Stimulated activated naive CD8-positive, alpha-beta T cell treated with anti-CD3 and anti-CD28 coated beads, Interleukin-15, Interleukin-2, amounts not matched to agents 100 U/mL and 50 U/mL, for 24 hours (primary cell): ENCODE measurements at places on chromosomes 3 and 15.

- DNase-seq: no peak
These were observed 62.6 kb downstream of the AKAP13 start for GRCh38 chr15:85443046-85443445.

- no peak for DNase-seq
These were observed 37.8 kb upstream of the HCLS1 start for GRCh38 chr3:121698476-121698875.

DNA sequence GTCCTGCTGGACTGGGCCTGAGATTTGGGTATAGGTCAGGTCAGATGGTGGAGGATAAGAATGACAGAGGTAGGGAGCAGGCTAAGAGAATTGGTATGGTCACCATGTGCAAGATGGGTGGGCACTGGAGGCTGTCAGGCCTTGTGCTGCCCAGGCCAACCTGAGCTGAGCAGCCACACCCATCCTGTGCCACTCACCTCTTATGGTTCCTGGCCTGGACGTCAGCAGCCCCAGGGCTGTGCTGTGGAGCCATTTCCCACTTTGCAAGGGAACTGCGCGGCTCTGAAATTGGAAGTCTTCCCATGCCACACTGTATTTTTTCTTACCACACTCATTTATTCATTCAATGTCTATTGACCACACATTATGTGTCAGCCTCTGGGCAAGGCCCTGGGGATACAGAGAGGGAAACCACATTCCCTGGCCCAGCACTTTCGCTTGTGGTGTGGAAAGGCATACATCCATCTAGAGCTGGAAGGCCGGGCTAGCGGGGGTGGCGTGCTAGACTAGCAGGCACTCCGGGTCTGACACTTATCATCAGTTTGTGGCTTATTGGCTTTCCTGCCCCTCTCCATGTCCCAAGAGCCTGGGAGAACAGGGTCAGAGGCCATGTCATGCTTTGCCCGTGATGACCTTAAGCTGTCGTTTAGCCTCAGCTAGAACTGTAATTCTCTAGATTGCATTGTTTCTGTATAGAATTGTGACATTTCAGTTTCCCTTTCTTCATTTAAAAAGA lies 51.1 kb upstream of the POLG start:
- no peak for DNase-seq

DNA sequence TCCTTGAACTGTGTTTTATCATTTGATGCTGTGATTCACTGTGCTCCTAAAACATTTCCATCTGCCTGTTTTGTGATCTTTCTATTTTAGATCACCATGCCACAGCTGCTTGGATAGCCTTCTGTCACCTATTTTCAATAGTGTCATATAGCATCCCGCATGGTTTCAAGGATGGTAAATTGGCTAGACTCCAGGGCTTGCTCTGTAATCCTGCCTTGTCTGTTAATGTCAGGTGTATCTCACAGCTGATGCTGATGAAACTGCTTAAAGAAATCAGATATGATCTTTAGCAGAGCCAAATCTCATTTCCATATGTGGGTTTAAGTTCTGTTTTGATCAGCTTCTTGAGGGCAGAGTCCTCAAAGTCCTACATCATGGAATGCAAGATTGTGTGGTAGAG lies 182.2 kb downstream of the UBE2E2 start:
- DNase-seq: no peak

- DNase-seq: no peak
These were observed 560.8 kb downstream of the FOXP1 start for GRCh38 chr3:71022551-71023335.

DNA sequence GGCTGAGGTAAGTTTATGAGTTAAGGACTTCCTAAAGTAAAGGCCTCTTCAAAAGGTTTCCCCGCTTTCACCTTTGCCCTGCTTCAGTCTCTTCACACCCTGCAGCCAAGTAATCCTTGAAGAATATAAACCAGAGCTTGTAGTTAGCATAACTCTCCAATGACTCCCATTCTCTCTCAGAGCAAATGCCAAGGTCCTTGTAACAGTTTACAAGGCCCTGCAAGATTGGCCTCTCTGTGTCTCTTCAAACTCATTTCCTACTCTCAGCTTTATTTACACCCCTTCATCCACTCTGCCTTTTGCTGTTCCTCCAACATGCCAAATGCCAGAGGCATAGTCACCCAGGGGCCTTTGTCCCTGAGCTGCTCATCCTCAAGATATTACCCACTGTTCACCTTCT lies 60.5 kb upstream of the MME start:
- no peak for DNase-seq

DNA sequence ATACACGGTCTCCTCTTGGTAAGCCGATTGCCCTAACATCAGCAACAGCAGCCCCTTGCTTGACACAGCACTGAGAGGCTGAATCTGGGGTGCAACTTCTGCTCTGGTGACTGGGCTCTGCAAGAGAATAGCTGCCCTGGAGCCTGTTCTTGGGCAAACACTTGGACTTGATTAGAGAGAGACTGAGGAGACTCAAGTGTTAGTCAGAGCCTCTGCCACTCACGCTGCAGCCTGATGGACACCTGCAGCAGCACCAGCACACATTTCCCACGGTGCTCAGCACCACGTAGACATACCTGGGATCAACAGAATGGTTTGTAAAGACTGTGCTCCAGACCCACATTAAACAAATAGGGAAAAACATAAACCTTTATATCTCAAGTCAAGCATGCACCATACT lies 35.8 kb upstream of the UMPS start:
- no peak for DNase-seq

DNA sequence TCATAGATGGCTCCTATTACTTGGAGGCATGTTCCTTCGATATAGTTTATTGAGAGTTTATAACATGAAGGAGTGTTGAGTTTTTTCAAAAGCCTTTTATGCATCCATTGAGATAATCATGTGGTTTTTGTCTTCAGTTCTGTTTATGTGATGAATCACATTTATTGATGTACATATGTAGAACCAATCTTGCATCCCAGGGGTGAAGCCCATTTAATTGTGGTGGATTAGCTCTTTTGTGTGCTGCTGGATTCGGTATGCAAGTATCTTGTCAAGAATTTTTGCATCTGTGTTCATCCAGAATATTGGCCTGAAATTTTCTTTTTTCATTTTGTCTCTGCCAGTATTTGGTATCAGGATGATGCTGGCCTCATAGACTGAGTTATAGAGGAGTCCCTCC lies 81.0 kb downstream of the NAALADL2 start:
- no peak for DNase-seq

- no peak for DNase-seq
These were observed 129.4 kb downstream of the LRIG1 start for GRCh38 chr3:66371432-66371831.

DNA sequence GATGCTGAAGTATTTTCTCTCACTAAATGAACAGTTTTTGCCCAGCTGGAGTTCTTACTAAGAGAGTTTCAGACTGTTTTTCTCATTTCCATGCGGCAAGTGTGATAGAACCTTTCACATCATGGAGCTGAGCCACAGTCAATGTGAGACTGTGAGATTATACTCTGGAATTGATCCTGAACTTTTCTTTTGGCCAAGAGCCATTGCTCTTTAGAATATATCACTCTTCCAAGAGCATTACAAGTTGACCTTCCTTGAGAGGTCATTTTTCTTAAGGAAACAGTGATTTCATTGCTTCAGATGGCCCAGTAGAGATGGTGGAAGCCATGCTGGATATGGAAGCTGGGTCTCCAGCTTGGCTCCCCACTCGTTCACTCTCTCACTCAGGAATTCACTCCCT lies 212.9 kb upstream of the UMPS start:
- no peak for DNase-seq

- no peak for DNase-seq
These were observed 72.7 kb upstream of the ABI3BP start for GRCh38 chr3:101065962-101066361.

GRCh38 chr15:41987246-41987924 lies 15.0 kb upstream of the EHD4 start:
- DNase-seq: no peak

GRCh38 chr3:47910233-47910632 lies 106.0 kb downstream of the MAP4 start:
- DNase-seq: no peak

DNA sequence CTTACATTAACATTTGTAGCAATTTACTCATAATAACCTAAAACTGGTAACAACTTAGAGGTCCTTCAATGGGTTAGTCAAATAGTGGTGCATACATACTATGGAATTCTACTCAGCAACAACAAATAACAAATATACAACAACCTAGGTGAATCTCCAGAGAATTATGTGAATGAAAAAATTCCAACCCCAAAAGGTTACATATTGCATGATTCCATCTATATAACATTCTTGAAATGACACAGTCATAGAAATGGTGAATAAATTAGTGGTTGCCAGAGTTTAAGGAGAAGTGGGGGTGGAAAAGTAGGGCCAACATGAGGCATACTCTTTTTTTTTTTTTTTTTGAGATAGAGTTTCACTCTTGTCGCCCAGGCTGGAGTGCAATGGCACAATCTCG lies 12.7 kb upstream of the SNTN start:
- DNase-seq: no peak

GRCh38 chr15:68553314-68553993 lies 25.3 kb upstream of the CORO2B start:
- no peak for DNase-seq

DNA sequence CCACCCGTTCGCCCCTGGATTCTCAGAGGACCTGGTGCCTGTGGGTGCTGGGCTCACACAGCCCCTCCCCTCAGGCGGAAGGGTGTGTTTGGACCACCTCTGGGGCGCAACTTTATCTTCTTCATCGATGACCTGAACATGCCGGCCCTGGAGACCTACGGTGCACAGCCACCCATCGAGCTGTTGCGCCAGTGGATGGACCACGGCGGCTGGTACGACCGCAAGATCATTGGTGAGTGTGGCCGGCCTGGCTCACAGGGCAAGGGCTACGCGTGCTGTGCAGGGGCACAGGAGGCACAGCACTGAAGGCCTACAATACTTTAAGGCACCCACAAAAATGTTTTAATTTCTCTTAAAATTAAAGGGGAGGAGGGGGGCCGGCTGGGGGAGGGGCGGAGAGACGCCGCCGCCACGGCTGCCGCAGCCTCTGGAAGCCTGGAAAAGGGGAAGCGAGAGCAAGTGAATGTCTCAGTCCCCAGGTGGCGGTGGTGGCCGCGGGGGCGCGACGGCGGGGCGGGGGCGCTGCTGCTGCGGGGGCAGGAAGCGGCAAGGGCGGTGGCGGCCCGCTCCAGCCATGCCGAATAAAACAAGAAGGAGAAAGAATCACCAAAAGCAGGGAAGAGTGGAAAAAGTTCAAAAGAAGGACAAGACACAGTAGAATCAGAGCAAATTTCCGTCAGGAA lies 56.8 kb downstream of the DNAH1 start:
- DNase-seq: peak; percentile 43

- DNase-seq: peak; percentile 54
These were observed 8.4 kb upstream of the RPS17 start for GRCh38 chr15:82548700-82549099.

DNA sequence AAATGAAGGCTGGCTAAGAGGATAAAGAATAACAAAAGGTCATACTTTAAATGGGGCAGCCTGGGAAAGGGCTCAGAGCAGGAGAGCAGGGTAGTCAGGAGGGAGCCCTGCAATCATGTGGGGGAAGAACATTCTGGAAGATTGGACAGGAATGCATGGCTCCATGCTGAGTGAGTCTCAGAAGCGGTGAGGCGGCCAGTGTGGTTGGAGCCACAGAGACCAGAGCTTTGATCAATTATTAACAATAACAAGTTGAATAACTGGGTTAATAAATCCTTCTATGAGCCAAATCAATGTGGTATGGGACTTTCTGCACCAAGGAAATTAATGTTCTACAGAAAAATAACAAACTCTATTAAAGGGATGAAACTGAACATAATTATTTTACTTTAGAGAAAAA lies 57.9 kb upstream of the DCUN1D1 start:
- no peak for DNase-seq

DNA sequence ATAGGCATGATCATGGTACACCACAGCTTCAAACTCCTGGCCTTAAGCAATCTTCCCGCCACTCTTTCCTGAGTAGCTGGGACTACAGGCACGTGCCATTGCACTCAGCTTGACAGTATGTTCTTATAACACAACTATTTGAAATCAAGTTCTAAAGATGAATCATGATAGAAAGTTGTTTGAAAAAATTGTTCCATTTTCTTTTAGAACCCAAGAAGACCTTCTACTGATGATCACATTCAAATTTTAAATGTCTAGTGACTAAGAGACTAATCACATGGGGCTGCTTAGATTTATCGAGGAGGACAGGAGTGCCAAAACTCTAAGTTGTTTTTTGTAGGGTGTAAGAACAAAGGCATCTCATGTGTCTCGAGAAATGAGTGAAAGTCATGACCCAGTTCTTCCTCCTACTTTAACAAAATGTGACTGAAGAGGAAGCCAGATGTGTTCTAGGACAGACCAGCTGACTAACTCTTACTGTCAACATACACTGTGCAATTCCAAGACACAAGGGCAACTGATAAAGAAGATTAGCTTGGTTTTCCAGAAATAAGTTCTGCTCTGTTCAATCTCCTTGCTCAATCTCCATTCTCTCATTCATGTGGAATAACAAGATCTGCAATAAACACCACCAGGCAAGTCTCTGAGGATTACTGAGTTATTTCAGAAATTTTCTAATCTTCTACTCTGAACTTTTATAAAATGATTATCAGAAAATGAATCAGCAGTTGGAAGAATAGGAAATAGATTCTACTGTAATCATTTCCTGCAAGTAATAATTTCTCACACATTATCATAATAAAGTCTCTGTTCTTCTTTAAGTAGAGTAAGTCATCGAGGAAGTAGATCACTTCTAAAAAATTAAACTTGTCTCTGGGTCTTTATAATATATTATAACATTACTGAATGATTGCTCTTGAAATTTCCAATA lies 122.6 kb upstream of the CCNL1 start:
- no peak for DNase-seq

DNA sequence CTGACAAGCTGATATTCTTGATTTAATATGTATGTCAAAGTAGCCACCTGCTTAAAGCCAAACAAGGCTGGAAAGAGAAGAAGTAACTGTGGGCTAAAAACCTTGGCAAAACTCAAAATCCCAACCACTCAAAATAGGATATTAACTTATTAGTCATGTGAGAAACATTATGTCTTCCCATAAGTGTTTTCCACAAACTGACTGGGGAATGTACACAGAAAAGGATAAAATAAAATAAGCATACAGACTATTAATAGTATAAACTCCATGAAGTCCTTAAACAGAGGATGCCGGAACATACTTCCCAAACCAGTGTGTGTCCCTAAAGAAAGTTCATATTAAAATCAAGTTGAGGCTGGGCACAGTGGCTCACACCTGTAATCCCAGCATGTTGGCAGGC lies 263.7 kb upstream of the THBS1 start:
- DNase-seq: no peak

GRCh38 chr15:40064231-40064894 lies 25.4 kb upstream of the SRP14 start:
- no peak for DNase-seq

DNA sequence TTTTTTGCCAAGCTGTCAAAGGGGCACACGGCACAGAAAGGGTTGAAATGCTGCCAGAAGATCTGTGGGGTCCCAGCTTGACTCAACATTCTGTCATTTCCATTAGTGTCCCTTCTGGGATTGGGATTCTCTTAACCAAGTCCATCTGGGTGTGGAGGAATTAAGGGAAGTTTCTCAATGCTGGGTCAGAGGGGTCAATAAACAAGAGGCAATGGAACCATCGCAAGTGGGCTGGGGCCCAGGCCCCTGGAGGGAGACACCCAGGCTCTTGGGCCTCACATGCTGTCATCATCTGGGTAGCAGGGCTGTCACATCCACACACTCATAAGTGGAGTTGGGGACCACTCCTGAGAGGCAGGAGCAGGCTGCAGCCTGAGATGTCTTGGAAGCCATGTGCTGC lies 8.1 kb upstream of the APOD start:
- no peak for DNase-seq

- no peak for DNase-seq
These were observed 95.2 kb upstream of the RBMS3 start for GRCh38 chr3:29185706-29186105.
